ENCODE measurements at places on chromosomes 2 and 18.

DNA sequence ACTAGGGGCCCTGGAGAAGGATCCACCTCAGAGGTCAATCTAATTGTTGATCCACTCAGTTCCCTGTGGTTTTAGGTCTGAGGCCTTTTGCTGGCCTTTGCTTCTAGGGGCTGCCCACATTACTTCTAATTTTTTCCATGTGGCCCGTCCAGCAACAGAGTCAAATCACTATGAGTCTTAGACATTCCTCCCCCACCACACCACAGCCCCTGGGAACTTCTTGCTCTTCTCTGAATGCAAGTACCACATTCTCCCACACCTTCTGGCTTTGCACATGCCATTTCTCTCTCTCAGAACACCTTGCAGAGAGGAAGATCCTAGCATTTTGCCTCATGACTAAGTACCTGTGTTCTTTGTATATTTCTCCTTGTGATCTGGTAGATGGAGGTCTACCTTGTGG, 286.9 kb downstream of the SETBP1 start:
- DNase-seq: no peak

- no peak for DNase-seq
These were observed 1.6 kb upstream of the MGAT4A start for GRCh38 chr2:98732430-98733051.

- no peak for DNase-seq
These were observed 74.0 kb downstream of the FRZB start for GRCh38 chr2:182792441-182792840.

- no peak for DNase-seq
These were observed 8.8 kb upstream of the PRSS56 start for GRCh38 chr2:232511336-232511890.

GRCh38 chr2:189629531-189630453, 31.5 kb upstream of the ASNSD1 start:
- no peak for DNase-seq

DNA sequence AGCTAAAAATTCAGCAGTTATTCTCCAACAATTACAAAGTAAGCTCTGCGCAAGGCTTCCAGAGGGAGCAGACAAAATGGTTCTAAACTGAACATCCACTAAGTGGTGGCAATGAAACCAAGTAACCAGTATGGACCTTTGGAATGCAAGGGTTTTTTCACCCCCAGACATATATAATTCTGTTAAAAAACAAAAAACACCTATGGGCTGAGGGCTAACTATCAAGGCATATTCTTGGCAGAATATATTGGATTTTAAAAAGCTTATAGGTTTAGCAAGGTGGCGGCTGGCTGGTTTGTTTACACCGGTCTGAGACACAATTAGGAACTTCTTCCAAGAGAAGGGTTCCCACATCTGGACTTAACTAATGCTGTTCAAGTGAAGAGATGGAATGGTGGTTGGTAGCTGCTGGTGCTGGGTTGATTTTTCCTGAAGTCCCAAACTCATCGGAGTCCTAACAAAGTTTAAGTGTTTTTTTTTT, 2.8 kb downstream of the ZFP36L2 start:
- no peak for DNase-seq

GRCh38 chr2:238498691-238499295, 72.1 kb downstream of the ASB1 start:
- no peak for DNase-seq

- no peak for DNase-seq
These were observed 187.0 kb downstream of the CYRIA start for GRCh38 chr2:16478434-16479210.

- no peak for DNase-seq
These were observed 47.3 kb downstream of the ROCK1 start for GRCh38 chr18:21064347-21064746.

GRCh38 chr2:106537047-106537446, 49.9 kb downstream of the CD8B2 start:
- DNase-seq: no peak

GRCh38 chr2:233148354-233148753, 88.2 kb downstream of the INPP5D start:
- no peak for DNase-seq

- no peak for DNase-seq
These were observed 14.2 kb upstream of the MALT1 start for GRCh38 chr18:58657081-58657480.

DNA sequence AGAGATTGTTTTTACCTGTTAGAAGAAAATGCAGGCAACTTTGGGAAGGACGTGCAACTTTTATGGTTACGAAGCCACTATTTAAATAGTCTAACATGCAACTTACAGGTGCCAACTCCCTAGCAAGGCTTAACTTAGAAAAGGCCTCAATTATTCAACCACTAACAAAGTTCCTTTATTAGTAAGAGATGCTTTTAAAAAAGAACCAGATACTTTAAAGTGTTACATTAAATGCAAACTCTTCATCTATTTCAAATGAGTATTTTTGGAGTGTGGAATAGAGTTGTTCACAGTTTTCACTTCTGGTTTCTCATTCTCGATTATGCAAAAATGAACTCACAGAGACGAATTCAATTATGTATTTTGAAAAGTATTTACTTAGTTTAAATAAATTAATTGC, 51.7 kb downstream of the PELI1 start:
- no peak for DNase-seq

DNA sequence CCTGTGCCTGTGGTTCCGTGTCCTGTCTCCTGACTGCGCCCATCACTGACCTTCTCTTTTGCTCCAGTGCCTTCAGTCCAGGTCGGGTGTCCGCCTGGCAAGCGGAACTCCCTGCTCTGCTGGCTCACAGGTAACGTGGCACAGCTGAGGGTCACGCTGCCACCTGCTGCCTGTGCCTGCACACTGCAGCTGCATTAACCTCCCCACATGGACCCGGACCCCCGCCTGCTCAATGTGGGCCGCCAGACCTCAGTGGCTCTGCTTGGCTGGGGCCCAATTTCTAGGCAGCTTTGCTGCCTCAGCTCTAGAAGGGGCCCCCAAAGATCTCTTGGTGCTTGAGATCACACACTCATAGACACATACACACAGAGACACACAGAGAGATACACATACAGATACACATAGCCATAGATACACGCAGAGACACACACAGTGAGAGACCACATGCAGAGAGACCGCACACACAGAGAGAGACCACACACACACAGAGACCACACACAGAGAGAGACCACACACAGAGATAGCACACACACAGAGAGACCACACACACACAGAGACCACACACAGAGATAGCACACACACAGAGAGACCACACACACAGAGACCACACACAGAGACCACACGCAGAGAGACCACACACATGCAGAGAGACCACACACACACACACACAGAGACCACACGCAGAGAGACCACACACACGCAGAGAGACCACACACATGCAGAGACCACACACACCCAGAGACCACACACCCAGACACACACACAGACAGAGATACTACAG, 14.9 kb upstream of the CNNM3 start:
- DNase-seq: peak; percentile 21

GRCh38 chr2:9463698-9464034, 10.7 kb upstream of the IAH1 start:
- no peak for DNase-seq

- DNase-seq: peak; percentile 43
These were observed at the start of gene CCBE1 for GRCh38 chr18:59697236-59697932. CCBE1 (minus strand) TSS chr18:59697423.

GRCh38 chr2:38174646-38175423, 98.9 kb upstream of the CYP1B1 start:
- DNase-seq: peak; percentile 88

DNA sequence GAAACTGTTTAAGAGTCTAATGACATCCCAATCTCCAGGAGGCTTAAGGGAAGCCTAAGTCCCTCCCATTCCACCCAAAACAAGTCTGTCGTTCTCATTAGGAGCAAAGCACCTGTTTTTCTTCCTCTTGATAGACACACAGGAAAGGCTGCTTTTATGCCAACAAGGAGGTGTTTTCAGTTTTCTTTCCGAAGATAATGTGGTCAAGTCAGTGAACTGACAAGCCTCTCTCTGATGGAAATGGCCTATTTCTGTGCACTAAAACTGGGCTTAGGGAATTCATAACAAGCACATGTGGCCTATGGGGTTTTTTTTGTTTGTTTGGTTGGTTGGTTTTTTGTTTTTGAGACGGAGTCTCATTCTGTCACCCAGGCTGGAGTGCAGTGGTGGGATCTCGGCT, 36.2 kb downstream of the FBLN7 start:
- DNase-seq: no peak

GRCh38 chr2:65867446-65867845, 435.0 kb upstream of the SPRED2 start:
- no peak for DNase-seq

GRCh38 chr2:204842661-204843485, 297.6 kb downstream of the PARD3B start:
- DNase-seq: peak; percentile 71

GRCh38 chr2:55239656-55240222, 7.3 kb downstream of the RPS27A start:
- DNase-seq: no peak

GRCh38 chr2:24080701-24081100, 3.9 kb downstream of the TP53I3 start:
- no peak for DNase-seq

DNA sequence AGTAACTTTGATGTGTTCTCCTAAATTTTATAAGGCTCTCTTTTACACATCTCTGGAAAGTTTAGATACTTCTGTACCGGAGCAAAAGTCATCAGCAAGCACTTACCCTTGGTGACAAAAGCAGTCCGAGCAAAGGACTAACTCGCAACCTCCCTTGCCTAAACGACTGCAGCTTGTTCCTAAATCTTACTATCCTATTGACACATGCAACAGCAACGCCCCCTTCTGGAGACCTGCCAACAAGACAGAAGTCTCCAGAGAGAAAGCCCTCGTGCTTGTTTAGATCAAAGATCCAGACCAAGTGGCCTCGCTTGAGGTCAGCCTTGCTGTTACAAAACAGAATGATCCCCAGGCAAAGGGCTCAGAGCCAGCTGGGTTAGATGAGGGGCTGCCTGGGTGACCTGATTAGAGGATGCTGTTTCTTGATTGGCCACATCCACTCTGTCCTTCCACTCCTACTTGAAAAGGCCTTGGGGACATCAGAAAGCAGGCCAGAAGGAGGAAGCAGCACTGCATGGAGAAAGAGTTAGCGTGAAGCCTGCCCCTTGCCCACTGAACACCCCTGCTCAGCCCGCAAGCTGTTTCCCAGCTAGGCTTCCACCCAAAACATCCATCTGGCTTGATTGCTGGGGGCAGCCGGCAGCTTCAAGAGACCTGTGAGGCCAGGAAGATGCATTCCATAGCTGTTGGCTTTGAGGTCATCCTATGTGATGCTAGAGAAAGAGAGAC, 94.3 kb downstream of the HNRNPLL start:
- no peak for DNase-seq

- DNase-seq: no peak
These were observed 75.6 kb downstream of the FASTKD2 start for GRCh38 chr2:206840999-206841398.

DNA sequence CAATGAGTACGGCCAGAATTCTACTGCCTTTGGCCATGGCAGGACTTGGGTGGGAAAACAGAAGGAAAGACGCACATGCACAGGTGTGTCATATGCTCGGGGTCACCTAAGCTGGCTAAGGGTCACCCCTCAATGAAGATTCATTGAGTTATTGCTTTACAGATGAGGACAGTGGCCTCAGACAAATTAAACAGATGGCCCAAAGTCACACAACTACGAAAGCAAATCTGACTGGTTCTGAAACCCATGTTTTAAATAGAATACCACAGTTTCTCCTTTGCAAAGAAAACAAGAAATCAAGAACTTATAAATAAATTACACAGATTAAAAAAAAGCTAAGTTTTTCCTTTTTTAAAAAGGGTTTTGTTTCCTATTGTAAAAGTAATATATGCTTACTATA, 70.5 kb downstream of the ID2 start:
- DNase-seq: no peak

DNA sequence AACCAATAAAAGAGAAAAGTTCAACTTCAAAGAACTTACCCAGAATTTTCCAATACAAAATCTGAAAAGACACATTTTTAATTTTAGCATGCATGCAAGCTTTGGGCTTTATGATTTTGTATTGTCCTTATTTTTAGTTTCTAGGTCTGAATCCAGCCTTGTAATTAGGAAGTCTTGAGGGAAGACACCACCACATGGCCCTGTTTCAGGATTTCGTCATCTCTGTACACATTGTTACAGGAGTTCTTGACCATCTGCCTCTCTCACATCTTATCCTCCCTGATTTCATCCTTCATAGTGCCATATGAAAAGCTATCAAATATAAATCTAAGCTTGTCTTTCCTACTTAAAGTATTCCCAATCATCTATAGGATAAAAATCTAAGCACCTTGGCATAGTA, 176.1 kb downstream of the TXNL1 start:
- no peak for DNase-seq

- no peak for DNase-seq
These were observed 16.4 kb downstream of the NLRC4 start for GRCh38 chr2:32248299-32248698.

- DNase-seq: no peak
These were observed 274.6 kb downstream of the AFF3 start for GRCh38 chr2:99867770-99868169.

DNA sequence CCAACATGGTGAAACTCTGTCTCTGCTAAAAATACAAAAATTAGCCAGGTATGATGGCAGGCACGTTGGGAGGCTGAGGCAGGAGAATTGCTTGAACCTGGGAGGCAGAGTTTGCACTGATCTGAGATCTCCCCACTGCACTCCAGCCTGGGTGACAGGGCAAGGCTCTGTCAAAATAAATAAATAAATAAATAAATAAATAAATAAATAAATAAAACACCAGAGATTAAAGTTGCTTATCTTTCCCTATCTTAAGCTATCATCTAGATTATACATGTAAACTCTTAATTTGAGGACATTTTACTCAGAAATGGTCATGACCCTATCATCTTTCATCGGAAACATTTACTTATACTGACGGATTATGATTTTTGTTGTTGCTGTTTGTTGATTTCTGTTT, 373.2 kb downstream of the GALNT13 start:
- DNase-seq: no peak

DNA sequence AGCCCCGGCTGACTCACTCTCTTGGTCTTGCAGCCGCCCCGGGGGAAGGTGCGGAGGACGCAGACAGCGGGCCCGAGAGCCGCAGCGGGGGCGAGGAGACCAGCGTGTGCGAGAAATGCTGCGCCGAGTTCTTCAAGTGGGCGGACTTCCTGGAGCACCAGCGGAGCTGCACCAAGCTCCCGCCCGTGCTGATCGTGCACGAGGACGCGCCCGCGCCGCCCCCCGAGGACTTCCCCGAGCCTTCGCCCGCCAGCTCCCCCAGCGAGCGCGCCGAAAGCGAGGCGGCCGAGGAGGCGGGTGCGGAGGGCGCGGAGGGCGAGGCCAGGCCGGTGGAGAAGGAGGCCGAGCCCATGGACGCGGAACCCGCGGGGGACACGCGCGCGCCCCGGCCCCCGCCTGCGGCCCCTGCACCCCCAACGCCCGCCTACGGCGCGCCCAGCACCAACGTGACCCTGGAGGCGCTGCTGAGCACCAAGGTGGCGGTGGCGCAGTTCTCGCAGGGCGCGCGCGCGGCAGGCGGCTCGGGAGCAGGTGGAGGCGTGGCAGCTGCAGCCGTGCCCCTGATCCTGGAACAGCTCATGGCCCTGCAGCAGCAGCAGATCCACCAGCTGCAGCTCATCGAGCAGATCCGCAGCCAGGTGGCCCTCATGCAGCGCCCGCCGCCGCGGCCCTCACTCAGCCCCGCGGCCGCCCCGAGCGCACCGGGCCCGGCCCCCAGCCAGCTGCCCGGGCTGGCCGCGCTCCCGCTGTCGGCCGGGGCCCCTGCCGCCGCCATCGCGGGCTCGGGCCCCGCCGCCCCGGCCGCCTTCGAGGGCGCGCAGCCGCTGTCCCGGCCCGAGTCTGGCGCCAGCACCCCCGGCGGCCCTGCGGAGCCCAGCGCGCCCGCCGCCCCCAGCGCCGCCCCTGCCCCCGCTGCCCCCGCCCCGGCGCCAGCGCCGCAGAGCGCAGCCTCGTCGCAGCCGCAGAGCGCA, 12.7 kb downstream of the SALL3 start:
- DNase-seq: no peak

GRCh38 chr2:117738991-117739839, 75.3 kb upstream of the DDX18 start:
- no peak for DNase-seq
